ENCODE measurements at places on chromosomes 6 and 20.
A peak's percentile ranks its signal among the peaks of the same experiment; 100 is the strongest.

DNA sequence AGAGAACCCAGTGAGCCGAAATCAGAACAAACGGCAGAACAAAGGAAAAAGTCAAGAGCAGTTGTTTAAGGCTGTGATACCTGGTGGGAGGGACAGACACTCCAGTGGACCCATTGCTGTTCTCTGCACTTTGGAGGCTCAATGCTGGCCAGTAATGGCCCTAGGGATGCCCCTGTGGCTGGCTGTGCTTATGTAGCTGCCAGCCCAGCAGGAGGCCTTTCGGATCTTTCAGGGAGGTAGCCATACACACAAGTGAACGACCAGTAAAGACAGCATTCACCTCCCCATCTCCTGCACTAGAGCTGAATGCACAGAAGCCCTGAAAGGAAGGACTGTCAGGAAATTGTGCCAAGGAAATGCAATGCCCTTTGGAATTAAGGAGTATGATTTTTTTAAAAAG, 34.3 kb downstream of the GPLD1 start:
- no peak for DNase-seq

GRCh38 chr6:155418017-155418761, 37.5 kb downstream of the NOX3 start:
- DNase-seq: peak; percentile 57

GRCh38 chr6:32462609-32463008, 22.9 kb downstream of the HLA-DRA start:
- no peak for DNase-seq

DNA sequence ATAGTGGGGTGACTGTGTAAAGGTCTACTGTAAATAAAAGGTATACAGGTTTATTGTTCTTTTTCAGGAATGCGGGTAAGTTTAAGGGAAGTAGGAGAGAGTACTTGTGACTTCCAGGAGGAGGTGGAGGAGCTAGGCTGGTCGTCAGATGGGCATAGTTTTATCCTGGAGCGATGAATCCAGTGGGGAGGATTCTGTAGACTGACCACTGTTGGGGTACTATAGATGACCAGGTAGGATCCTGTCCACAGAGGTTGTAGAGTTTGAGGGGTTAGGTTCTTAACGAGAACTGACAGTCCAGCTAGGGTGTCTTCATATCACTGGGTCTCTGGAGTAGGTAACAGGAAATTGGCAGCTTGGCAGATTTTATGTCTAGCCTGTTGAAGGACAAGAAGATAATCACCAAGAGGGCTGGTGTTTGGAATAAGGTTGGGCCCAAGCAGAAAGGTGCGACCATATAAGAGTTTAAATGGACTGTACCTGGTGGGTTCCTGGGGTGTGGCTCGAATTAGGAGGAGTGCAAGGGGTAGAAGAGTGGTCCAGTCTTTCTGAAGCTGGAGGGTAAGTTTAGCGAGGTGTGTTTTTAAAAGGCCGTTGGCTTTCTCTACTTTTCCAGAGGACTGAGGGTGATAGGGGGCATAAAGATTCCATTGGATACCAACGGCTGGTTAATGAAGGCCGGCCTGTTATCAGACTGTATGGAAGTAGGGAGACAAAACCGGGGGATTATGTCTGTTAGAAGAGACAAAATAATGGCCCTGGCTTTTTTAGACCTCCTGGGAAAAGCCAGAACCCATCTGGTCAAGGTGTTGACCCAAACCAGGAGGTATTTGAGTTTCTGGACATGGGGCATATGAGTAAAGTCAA, 751.3 kb upstream of the ADGRB3 start:
- no peak for DNase-seq

DNA sequence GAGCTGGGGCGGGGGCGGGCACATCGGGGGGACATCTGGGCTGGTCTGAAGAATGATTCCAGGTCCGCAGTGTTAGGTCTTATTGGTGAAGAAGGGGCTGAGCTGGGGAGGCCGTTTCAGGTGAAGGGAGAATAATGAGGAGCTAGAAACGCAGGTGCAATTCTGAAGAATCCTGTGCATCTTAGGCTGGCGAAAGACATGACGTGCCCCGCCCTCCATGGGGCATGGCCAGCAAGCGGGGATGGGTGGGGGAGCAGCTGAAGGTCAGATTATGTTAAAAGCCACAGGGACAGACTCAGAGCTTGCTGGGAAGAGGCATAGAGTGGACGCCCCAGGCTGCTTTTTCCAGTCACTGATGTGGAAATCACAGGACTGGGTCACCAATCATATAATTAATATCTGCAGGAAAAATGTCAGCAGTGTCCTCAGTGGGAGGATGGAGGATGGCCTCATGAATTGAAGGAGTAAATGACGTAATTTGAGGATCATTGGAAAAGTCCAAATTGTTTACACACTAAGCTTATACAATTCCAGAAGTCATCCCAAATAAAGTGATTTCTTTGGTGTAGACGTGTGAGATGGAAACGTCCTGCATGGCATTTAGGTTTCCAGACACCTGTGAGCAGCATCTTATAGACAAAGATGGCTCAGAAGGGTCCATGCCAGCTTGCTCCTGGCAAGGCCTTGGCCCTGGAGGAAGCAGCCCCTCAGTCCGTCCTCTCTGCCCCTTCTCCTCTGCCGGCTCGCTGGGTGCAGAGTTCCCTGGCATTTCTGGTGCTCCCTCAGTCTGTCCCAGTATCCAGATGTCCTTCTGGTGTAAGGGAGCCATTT, 109.6 kb upstream of the FRMD1 start:
- no peak for DNase-seq

- no peak for DNase-seq
Observed at GRCh38 chr20:61645732-61646131, 393.7 kb downstream of the CDH4 start.

DNA sequence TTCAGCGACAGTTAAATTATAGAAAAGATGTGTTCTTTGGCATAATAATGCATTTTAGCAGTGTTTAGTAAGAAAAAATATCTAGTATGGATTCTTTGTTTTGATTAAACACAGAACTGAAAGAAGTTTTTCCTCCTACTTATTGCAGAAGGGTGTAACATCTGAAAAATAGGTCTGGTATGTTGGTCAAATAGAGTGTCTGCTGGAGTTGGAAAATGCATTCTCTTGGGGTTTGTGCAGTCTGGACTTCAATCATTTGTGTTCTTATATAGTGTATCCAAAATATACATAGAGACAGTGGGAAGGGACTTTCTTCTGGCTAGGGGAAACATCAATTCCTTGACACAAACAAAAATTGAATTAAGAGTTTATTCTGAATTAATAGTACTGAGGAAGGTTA, 132.4 kb upstream of the MAN1A1 start:
- DNase-seq: no peak

- no peak for DNase-seq
Observed at GRCh38 chr6:80535914-80536565, 429.6 kb downstream of the BCKDHB start.

DNA sequence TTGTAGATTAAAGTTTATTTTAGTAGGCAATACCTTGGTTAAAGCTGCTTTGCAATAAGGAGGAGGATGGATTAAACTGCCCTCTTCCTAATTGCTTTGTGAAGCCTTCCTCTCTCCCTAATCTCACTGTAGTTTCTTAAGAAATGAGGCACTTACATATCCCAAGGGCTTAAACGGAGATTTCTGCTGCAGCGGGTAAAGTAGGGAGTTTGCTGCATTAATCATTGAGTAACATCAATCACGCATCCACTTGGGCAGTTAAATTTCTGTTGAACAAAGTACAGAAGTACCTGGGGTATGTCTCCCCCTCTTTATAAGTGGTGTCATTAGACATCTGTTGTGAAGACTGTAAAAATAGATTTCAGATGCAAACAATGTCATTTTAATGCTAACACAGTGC, 29.5 kb upstream of the ARID1B start:
- DNase-seq: no peak

GRCh38 chr20:43913291-43914025, 1.2 kb upstream of the TOX2 start:
- DNase-seq: no peak

GRCh38 chr6:16332175-16332542, 93.8 kb downstream of the GMPR start:
- peak; percentile 66 for DNase-seq

- no peak for DNase-seq
Observed at GRCh38 chr6:161434350-161434749, 160.5 kb upstream of the AGPAT4 start.

DNA sequence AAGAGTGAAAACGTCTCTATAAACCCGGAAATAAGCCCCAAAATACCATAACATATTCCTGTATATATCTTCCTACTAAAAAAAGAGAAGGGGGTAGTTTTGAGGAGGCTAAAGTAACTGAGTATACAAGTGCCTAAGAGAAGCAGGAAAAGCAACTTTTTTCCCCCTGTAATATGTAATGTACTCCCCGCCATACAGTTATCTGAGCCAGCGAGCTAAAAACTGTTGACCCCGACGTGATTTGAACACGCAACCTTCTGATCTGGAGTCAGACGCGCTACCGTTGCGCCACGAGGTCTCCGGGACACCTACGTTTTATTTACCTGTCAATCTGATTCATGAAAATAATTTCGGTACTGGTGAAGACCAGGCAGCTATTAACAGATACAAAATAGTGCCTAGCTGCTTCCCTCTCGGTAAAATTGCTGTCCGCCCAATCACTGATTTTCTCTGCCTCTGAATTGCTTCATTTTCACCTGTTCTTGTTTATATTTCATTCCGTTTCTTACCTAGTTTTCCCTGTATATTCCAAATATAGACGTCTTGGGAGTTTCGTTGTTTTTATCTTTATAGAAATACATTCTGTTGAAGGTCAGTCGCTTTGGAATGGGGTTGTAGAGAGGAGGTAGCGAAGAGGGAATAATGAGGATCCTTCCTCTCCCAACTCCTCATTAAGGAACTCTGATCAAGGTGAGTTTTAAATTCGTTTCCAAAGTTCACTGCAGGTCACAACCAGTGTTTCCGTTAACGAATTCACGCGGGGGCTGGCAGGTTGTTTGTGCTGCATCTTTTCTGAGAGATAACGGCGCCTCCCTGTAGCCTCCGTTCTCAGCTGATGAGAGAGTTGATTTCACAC, 33.6 kb upstream of the BTN3A2 start:
- DNase-seq: peak; percentile 39

- no peak for DNase-seq
Observed at GRCh38 chr20:57024849-57025248, 241.6 kb downstream of the BMP7 start.

GRCh38 chr6:48474830-48475229, 363.8 kb upstream of the PTCHD4 start:
- DNase-seq: no peak

- peak; percentile 70 for DNase-seq
Observed at GRCh38 chr6:32970413-32971241, 2.2 kb downstream of the BRD2 start.

- no peak for DNase-seq
Observed at GRCh38 chr6:170013815-170014214, 262.4 kb downstream of the ERMARD start.

- no peak for DNase-seq
Observed at GRCh38 chr20:60313191-60313590, 355.0 kb downstream of the CDH26 start.

GRCh38 chr20:21548390-21549035, 34.6 kb upstream of the NKX2-2 start:
- no peak for DNase-seq

DNA sequence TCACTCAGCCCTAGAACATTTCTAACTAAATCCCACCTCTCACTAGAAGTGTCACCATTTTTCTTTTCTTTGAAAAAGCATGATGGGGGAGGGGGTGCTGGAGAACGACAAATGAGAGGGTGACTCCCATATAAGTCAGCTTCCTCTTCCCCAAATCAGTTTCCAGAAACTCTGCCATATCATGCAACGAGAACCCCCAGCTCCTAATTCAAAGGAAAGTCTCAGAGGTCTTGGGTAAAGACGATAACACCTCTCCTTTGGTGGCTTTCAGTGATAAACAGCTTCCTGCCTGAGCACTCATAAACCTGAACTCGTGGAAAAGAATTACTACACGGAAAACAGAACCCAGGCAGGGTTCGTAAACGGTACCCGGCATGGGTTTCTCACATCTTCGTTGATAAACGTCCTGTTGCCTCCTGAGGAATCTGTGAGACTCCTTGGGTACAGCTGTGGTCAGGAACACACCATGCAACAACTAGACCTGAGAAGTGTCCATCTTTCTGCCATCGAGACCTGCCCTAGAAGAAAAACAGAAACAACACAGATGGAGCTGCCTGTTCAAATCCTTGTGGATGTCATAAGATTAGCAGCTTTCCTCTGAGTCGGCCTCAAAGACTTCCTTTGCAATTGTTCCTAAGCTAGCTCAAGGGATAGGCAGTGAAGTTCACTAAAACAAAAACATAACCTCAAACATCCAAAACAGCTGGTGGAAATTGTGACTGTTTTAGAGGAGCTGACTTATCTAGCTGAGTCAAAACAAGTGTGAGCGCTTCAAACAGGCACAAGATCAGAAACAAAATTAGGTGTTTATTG, 185.8 kb upstream of the PRDM1 start:
- DNase-seq: no peak

- no peak for DNase-seq
Observed at GRCh38 chr6:137832110-137832509, 34.9 kb upstream of the TNFAIP3 start.

DNA sequence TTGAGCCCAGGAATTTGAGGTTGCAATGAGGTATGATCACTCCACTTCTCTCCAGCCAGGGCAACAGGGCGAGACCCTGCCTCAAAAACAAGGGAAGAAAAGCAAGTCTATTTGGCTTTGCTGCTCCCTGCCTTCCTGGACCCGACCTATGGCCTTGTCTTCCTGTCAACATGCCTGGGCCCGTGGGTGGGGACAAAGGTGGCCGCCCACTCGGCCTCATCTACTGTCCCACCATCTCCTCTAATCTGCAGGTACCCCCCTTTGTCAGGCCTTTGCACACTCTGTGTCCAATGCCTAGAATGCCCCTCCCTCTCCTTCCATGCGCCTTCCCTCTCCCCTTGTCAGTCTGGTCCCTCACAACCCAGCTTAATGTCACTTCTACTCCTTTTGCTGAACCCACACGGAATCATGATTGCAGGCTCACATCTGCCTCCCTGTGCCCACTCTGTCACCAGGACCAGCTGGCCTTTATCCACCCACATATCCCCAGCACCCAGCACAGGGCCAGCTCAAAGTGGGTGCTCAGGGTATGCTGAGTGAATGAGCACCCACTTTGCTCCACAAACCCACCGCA, 40.3 kb downstream of the MDFI start:
- no peak for DNase-seq

DNA sequence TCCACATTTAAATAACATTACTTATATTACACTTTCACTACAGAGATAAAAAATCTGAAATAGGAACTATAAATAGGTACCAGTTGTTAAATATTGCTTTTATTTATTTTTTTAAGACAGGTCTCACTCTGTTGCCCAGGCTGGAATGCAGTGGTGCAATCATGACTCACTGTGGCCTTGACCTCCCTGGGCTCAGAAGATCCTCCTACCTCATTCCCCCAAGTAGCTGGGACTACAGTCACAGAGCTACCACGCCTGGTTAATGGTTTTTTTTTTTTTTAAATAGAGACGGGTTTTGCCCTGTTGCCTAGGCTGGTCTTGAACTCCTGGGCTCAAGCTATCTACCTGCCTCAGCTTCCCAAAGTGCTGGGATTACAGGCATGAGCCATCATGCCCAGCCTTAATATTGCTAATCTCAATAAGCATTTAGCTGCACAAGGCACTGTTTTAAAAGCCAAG, 17.3 kb downstream of the EEF1E1 start:
- DNase-seq: no peak
